ENCODE measurements at places on chromosomes 7 and 10.

DNA sequence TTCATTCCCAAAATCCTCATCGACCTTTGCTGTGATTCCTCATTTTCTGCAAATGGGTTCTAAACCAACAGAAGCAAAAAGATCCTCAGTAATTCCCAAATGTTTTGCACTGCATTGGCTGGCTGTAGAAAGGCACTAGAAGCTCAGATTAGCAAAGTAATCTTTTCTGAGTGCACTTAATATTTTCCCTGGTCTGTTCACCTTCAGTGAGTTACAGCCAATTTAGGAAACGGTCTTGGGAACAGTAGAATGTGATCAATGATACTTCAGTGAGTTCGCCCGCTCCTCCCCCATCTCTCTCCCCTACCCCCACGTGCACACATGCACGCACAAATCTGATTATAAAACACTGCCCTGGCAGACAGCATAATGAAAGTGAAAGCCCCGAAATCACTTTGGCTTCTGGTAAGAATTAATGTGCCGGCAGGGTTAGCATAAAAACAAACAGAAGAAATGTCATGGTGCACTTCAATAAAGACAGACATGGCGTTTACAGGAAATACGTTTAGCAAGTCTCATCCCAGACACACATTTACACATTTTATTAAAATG is 201.3 kb upstream of the CDCA7L start:
- no peak for DNase-seq

- no peak for DNase-seq
Measured at GRCh38 chr7:85695533-85695932, 508.7 kb upstream of the SEMA3D start.

DNA sequence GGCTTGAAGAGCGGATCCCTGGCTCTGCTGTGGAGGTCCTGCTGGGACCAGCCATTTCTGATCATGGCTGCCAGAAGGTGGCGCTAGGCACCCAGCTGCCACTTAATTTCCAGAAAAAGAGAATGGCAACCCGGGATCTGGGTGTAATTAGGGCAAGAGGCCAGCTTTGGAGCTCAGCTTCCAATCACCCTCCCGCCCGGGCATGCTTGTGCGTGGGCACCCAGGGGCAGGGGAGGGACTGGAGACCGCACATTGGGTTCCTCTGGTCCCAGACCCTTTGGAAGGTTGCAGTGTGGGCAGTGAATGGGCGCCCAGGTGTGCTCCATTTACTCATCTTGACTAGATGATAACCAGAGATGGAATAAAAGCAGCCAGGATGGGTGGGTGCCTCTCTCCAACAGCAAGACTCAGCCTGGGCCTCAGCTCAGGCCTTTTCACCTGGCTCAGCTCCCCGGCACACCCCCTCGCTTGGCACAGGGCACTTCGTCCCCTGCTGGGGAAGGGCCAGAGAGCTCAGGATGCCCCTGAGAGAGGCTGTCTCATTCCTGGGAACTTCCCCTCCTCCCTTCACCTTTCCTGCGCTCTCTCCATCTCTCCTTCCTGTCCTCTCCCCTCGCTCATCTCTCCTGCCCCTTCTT is 14.7 kb downstream of the FAM241B start:
- DNase-seq, result no peak

DNA sequence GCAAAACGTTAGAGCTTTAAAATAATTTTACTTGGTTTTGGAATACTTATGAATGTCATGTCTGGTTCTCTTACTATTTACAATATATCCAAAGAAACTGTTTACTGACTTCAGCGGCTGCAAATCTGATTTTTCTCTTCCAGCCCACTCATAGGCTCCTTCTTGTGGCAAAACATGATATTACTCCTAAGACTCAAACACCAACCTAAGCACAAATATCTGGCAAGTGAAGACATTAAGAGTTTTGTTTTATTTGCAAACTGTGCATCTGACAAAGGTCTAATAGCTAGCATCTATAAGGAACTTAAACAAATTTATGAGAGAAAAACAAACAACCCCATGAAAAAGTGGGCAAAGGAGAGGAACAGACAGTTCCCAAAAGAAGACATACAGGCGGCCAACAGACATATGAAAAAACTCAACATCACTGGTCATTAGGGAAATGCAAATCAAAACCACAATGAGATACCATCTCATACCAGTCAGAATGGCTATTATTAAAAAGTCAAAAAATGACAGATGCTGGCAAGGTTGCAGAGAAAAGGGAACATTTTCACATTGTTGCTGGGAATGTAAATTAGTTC is 20.3 kb upstream of the GJC3 start:
- DNase-seq, result no peak

GRCh38 chr7:2619116-2619515 is 12.7 kb upstream of the TTYH3 start:
- no peak for DNase-seq

DNA sequence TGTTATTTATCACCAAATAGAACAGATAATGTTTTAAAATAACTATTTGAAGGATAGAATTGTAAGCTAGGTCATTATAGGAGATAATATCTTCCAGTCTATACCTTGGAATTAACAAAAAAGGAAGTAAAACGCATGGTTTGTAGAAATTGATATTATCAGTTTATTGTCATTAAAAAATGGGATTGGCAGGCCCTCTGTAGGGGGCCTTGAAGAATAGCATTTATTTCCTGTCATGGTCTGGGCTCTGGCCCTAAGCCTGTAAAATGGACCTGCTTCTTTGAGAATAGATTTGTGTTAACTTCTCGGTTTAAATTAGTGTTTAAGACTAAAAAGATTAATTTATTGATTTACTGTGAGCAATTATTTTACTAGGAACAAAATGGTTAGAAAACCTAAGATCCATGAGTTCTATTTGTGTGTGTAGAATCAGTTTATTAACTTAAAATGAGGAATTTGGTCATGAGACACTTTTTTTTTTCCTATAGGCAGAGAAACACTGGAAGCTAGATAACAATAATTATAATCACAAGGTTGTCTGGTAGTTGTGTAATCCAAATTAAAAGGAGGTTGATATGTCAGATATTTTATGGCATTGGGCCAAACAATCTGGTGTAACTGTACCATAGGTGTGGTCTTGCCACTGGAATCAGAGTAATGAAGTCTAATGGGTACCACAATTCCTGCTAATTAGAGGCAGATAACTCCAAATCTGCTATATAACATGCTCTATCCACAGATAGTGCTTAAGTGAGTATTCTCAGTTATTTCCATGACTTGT is 197.4 kb upstream of the FOXP2 start:
- DNase-seq, result no peak

DNA sequence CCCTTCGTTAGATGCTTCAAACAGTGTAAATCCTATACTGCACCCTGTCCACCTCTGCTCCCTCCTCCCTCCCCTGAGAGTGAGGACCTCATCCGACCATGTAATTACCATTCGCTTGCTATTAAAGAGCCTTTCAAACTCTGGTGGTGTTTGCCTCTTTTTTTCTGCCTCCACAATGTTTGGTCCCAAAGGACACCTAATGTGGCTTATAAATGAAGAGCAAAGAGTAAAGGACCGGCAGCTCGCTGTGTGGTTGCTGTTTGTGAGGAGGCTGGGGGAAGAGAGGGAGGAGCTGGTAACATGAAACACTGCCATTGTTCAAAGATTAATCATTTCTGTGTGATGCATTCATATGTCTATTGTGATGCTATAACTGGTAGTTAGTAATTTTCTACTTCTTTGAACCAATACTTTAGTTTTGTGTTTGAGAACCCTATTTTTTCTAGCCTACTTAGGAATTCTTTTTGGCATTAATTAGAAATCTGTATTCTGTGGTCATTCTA is 27.9 kb downstream of the MTURN start:
- peak; percentile 31 for DNase-seq

DNA sequence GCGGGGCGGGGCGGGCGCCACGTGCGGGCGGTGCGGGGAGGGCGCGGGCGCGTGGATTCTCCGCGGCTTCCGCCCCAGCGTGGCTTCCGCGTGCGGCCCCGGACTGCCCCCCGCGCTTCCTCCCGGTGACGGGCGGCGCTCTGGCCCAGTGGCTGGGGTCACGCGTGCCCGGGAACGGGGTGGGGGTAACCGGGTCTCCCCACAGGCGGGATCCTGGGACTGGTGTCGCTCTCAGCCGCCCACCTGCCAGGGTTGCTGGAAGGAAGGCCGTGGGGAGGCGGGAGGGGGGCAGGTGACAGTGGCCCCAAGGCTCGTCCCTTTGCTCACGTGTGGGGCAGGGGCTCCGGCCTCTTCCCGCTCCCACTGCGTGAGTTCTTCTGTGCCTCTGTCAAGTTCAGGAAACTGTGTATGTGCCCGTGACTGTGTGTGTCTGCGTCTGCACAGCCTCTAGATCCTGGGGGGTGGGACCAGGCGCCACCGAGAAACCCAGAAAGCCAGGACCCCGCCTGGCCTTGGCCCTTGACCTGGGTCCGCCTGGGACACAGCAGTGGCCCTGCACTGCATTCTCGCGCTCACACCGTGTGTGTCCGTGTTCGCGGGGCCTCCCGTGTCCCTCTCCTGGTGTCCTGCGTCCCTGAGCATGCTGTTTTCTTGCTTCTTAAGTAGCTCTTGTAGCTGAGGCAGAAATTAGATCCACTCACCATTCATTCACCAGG is 919 bp downstream of the MAFK start:
- DNase-seq, result peak; percentile 65

DNA sequence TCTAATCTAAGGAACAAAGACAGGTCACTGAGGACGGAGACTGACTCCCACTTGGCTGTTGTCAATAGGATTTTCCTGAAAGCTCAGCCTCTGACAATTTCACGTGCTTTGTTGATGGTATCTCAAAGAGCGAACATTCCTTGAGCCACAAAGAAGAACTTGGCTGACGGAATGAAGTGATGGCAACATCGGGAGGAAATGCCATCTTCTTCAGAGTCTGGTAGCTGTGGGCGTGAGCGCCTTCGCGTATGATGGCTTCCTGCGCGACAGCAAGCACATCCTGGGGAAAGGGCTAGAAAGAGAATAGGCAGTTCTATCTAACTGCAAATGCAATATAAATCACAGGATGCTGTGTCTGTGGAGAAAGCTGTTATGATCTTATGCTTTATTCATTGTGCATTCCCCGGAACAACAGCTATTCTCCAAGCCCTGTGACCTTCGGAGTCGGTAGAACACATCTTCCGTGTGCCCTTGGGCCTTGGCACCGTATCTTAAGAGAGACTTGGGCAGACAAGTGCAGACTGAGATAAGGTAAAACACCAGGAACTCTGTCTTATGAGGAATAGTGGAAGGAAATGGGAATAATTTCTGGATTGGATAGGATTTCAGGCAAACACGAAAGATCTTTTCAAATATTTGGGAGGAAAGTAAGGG is 19.6 kb upstream of the GTPBP4 start:
- no peak for DNase-seq

DNA sequence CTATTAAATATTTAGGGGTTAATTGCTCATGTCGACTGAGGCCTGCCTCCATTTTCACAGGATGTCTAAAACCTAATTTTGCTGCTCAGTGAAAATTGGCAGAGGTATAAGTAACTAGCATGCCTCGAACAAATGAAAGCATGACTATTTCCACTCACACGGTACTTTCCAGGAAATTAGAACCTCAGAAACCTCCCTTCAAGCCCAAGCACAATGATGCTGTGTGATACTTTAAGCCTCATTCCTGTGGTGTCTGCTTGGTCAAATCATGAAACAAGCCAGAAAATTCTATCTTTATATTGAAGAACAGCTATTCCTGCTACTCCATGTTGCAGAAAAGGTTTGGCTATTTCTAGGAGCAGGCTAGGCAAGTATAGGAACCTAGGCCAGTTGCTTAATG is 203.0 kb downstream of the SORCS3 start:
- no peak for DNase-seq

DNA sequence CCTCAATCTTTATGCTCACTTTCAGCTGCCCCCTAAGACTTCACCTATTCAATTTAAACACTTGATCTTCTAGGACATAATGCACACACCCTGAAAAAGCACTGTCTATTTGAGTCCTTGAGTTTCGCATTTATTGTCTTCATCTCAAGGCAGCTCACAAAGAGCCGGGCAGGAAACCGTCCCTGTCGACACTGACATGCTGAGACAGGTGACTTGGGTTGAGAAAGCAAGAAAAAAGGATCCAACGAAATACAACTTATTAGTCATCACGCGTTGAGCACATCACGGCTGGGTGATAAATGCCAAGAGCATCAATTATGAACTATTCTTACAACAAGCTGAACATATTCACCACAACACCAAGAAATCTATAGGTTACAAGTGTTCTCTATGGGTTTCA is 91.1 kb downstream of the CALN1 start:
- DNase-seq, result no peak

- no peak for DNase-seq
Measured at GRCh38 chr7:94530109-94530508, 20.5 kb downstream of the CASD1 start.

GRCh38 chr7:5703572-5704533 is 77.6 kb downstream of the RNF216 start:
- no peak for DNase-seq

DNA sequence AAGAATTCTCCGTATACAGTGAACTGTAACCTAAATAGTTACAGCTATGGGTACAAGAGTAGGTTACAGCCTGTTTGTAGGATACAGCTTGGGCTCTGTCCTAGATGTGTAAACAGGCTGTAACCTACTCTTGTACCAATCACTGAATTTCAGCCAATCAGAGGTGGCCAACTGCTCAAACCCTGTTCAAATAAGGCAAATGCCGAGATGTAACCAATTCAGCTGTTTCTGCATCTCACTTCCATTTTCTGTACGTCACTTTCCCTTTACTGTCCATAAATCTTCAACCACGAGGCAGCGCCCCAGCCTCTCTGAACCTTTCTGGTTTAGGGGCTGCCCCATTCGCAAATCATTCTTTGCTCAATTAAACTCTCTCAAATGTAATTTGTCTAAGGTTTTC is 8.3 kb upstream of the MMP21 start:
- no peak for DNase-seq

DNA sequence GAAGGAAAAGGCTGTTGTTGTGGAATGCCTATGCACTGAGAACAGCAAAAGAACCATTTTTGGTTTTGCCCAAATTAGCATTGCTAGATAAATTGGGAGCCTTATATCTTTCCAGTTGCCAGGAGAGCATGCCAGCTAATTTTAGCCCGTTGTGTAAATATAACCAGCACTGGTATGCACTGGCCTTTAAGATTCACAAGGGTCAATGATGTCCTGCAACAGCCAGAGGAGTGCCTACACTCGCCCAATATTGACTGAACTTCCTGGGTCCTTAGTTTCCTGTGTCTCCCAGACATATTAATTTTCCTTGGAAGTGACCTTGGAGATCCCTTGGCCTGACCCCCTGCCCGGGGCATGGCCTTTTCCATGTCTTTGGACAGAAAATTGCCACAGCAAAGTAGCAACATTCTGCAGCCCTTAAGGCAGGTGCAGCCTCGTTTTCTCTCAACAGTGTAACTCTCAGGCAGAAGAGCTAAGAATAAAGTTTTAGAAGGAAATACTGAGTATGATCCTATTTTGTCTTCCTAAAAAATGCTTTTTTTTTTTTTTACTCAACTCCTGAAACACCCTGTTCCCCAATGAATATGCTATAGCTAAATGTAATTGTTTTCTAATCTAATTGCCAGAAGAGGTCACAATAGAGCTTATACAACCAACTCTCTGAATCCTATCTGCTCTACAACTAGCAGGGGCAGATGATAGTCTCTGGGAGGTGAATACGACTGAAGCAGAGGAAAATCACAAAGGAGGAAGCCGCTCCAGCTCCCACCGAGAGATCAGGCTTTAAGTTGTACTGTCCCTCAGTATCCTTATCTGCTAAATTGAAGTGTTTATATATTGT is 131.9 kb upstream of the PCGF5 start:
- peak; percentile 7 for DNase-seq

All from immature natural killer cell (primary cell).